NCI-H2081 (cell line): ENCODE measurements at places on chromosomes 6 and 20.

GRCh38 chr6:96466147-96466863 is 55.3 kb upstream of the UFL1 start:
- DNase-seq, result no peak

DNA sequence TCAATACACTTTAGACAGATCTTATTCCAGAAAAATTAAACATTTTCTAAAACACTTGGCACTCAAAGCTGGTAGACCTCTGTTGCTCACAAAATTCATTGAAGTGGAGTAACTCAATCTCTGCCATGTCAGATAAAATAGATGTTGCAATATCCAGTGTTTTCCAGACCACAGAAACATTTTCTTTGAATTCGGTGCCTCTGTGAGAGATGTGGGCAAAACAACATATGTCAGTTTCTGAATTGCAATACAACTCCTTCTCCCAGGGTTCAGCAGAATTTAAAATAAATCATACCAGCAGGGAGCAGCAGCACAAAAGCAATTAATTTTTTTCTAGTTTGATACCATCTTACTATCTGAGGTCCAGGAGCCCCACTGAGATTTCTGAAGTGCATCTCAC is 11.3 kb upstream of the PKHD1 start:
- no peak for DNase-seq

- DNase-seq, result no peak
Measured at GRCh38 chr6:169567819-169568218, 134.0 kb downstream of the WDR27 start.

DNA sequence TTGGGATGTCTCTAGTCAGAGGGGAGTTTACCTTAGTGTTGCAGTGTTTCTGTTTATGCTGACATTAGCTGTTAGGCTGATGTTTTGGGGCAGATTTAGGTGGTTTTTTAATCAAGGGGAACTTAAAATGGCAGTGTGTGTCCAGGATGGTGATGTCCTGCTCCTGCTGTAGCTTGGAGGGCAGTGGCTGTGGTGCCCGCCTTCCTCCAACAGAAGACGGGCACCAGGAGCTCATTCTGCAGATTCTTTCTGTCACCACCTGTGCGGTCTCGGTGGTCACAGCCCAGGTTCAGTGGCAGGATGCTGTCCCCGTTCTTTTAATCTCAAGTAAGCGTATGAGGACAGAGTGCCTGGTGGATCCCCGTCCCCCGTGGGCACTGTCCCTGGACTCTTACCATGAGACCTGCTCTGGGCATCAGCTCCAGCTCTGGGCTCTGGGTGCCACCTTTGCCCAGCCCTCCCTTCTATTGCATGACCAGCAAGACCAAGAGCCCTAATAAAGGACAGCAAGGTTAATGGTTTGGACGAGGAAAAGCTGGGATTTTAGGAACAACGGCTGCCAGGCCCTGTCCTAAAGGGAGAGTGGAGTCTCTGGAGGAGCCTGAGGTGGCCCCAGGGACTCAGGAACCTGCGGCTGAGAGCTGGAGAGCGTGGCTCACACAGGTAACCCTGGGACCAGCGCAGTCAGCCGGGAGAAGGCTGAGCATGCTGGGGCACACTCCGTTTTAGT is 217.3 kb downstream of the ERMARD start:
- DNase-seq, result no peak

DNA sequence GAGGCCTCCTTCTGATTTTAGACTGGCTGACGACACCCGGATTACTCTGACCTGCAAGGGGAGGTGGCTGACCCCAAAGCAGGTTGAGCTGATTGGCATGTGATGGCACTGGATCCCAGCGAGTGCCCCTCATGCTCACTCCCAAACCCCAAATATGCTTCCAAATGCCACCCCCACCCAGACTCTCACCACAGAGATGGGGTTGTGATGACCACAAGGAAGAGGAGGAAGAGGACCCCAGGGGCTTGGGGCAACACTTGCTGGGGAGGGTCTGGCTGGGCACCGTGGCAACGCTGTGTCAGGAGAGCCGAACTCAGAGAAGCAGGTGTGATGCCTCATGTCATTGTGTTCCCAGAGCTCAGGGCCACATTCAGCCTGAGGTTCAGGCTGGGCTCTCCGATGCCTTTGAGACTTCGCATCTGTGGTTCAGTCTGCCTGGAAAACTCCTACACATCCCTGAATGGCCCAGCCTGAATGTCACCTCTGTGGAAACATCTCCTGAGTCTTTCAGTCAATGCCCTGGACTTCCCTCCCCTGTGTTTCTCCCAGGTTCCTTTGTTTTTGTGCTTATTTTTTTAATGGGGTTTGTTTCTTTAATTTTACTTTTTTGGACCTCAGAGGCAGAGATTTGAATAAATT is 169.1 kb upstream of the PMEPA1 start:
- no peak for DNase-seq
